PC-9 (cell line): ENCODE measurements at places on chromosomes 2 and 18.

DNA sequence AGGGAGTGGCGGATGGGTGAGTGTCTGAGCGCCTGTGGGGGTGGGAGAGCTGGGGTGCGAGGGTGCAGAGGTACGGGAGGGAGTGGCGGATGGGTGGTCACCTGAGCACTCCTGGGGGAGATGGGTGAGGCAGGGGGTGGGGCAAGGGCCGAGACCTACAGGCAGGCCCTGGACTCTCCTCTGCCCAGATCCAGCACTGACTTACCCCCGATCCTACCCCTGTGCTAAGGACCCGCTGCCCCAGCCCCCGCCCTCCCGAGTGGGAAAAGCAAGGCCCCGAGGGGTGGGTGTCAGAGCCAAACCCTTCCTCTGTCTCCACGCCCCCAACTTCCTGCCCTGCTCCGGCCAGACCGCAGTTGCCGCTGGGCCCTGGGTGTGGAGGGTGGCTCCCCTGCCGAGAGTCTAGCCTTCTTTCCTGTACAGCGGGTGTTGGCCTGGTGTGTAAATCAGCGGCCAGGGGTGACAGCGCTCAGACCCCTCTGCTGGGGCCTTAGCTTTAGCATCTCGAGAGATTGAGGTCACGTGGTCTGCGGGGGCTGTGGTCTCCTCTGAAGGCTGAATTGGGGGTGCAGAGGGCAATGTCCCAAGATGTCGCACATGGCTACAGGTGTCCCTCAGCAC is 12.5 kb downstream of the BOK start:
- DNase-seq = no peak

GRCh38 chr2:131105950-131106801 is 1.0 kb downstream of the PLEKHB2 start:
- peak; percentile 62 for DNase-seq

- DNase-seq = no peak
Measured at GRCh38 chr2:128384446-128384845, 65.8 kb upstream of the HS6ST1 start.

DNA sequence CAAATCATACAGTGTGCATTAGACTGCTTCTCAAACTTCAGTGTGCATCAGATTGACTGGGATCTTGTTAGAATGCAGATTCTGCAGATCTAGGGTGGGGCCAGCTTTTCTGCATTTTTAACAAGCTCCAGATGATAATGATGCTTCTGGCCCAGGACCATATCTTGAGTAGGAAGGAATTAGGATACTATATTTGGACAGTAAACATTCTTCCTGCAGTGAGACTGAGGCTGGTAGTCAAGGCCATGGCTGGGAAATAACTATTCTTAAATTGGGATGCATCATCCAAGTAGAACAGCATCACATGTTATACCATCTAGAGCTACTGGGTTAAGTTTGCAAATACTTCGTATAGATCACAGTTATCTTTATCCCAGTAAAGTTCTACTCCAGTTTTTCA is 28.4 kb upstream of the ARMC9 start:
- no peak for DNase-seq

DNA sequence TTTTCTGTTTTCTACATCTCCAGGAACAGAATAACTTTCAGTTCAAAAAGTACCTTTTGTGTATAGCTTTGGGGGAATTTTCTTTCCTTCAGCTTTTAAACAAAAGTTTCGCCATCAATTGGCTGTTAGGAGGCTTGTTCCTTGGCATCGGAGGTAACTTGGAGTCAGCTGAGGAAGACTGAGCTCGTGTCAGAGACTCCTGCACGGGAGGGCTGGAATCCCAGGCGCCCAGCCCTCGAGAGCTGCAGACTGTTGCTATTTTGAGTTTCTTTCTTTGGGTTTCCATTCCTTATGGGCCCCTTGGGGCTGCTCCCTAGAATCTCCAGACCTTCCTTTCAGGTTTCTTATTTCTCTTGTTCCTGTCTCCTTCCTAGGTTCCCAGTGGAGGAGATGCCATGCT is 8.1 kb downstream of the EMILIN2 start:
- DNase-seq = no peak

- no peak for DNase-seq
Measured at GRCh38 chr2:134244086-134244485, 9.8 kb upstream of the MGAT5 start.
